Memory B cell (primary cell): ENCODE measurements at places on chromosomes 7 and 10.

DNA sequence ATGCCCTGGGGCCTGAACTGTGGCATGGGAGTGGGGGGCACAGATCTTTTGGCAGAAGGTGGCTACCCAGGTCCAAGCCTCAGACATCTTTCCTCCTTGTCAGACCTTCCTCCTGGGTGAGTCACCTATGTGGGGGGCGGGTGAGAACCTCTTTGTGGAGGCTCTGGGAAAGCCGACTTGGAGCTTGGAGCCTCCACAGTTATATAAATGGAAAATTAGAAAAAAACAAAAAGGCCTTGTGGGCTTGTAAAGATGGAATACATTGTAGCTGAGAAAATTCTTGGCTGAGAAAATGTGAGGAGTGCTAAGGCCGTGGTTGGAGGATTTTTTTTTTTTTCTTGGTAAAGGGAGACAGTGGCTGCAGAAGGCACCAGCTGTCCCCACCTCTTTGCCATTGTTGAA is 292.5 kb downstream of the CCDC3 start:
- H3K4me3 ChIP-seq, result no peak overlapping the region
- DNase-seq, result no peak
- H3K27me3 ChIP-seq, result no peaks in the 10 kb centered on the region
- peaks cover 19% of the 10 kb centered on the region for H3K4me1 ChIP-seq
- H3K36me3 ChIP-seq, result peaks cover 4% of the 10 kb centered on the region

- H3K4me3 ChIP-seq, result no peak overlapping the region
- no peaks in the 10 kb centered on the region for H3K4me1 ChIP-seq
- no peaks in the 10 kb centered on the region for H3K27me3 ChIP-seq
- H3K27ac ChIP-seq, result no peak overlapping the region
Measured at GRCh38 chr7:154519229-154519628, 467.0 kb downstream of the DPP6 start.

GRCh38 chr7:148286150-148286549 is 304.4 kb upstream of the C7orf33 start:
- peaks cover 20% of the 10 kb centered on the region for H3K4me1 ChIP-seq
- H3K27ac ChIP-seq, result no peak overlapping the region
- peaks cover 5% of the 10 kb centered on the region for H3K36me3 ChIP-seq
- no peak for DNase-seq
- no peak overlapping the region for H3K4me3 ChIP-seq
- H3K27me3 ChIP-seq, result no peaks in the 10 kb centered on the region

DNA sequence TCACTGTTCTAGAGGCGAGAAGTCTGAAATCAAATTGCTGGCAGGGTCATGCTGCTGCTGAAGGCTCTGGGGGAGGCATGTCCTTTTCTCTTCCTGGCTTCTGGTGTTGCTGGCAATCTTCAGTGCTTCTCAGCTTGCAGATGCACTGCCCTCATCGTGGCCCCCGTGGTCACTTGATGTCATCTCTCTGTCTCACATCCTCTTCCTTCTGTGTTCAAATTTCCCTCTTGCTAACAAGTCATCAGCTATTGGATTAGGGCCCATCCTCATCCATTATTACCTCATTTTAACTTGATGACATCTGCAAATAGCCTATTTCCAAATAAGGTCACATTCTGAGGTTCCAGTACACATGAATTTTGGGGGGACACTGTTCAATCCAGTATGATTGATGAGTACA is 36.6 kb upstream of the SRGN start:
- no peaks in the 10 kb centered on the region for H3K27me3 ChIP-seq
- H3K4me1 ChIP-seq, result peaks cover 13% of the 10 kb centered on the region
- DNase-seq, result no peak
- no peak overlapping the region for H3K4me3 ChIP-seq
- no peak overlapping the region for H3K27ac ChIP-seq
- H3K36me3 ChIP-seq, result no peaks in the 10 kb centered on the region

DNA sequence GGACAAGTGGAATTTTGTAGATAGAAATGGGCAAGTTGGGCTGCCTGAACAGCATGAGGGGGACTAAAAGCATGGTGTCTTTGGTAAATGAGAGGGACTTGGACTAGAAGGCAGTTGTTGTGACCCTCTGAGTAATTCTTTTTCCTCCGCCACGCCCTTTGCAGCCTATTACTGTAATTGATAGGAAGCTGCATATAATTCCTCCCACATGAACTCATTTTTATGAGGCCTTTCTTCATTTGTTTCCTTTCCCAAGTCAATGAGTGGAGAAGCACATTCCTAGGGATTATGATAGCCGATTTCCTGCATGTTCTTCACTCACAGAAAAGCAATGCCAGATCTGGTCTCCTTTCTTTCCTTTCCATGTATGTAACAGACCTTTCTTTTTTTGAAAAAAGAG is 27.7 kb downstream of the ZSCAN25 start:
- H3K27me3 ChIP-seq, result no peaks in the 10 kb centered on the region
- H3K4me3 ChIP-seq, result no peak overlapping the region
- H3K4me1 ChIP-seq, result no peaks in the 10 kb centered on the region
- no peak overlapping the region for H3K27ac ChIP-seq
- DNase-seq, result no peak

GRCh38 chr7:34337163-34337562 is 320.9 kb upstream of the NPSR1 start:
- H3K36me3 ChIP-seq, result no peaks in the 10 kb centered on the region
- H3K4me1 ChIP-seq, result no peaks in the 10 kb centered on the region
- no peaks in the 10 kb centered on the region for H3K27me3 ChIP-seq
- H3K4me3 ChIP-seq, result no peak overlapping the region
- H3K27ac ChIP-seq, result no peak overlapping the region
- no peak for DNase-seq

DNA sequence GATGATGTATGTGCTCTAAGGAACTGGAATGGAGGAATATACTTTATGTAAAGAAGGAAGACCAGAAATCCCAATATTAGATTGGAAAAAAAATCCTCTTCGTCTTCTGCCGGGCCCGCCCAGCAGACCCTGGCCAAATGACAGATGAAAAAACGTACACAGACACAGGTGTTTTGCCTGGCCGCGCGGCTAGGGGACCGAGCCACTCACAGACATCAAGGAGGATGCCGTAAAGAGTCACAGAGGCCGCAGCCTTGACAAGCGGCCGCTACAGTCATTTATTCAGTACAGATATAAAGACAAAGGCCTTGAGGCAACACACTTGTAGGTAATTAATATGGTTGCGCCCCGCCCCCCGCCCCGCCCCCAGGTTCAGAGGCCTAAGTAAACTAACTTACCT is 594.1 kb downstream of the GRM8 start:
- peaks cover 2% of the 10 kb centered on the region for H3K27me3 ChIP-seq
- peaks cover 8% of the 10 kb centered on the region for H3K4me1 ChIP-seq
- peak overlapping the region; percentile 81 for H3K27ac ChIP-seq
- no peak for DNase-seq
- H3K36me3 ChIP-seq, result no peaks in the 10 kb centered on the region

- peaks cover 15% of the 10 kb centered on the region for H3K27me3 ChIP-seq
- DNase-seq, result peak; percentile 20
- peaks cover 2% of the 10 kb centered on the region for H3K4me1 ChIP-seq
- peaks cover 2% of the 10 kb centered on the region for H3K36me3 ChIP-seq
- peak within 1 kb of the TSS; percentile 76 for H3K4me3 ChIP-seq
Measured at GRCh38 chr10:59709395-59710125, at the start of gene SLC16A9. TSS of gene SLC16A9 (minus strand) at chr10:59709850. CDS start at chr10:59684291, 25,559 bp downstream.

- no peak for DNase-seq
- H3K4me1 ChIP-seq, result peaks cover 3% of the 10 kb centered on the region
- H3K27me3 ChIP-seq, result peaks cover 11% of the 10 kb centered on the region
- H3K27ac ChIP-seq, result no peak overlapping the region
- no peak overlapping the region for H3K4me3 ChIP-seq
Measured at GRCh38 chr7:1616741-1617140, 46.9 kb upstream of the PSMG3 start.

DNA sequence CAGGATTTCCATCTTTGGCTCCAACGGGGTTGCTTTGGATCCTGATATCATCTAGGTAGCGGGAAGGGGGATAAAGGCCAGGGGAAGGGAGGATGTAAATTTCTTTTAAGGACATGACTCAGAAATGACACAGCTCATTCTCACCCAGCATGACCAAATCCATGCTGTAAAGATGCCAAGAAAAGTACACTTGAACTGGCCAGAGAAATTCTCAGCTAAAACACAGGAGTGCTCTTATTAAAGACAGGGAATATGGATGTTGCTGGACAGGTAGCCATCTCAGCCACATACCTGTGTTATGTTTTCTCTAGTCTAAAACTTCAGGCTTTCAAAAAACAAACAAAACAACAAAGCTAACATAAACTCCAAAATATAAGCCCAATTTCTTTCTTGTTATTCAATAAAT is 68.3 kb downstream of the NAMPT start:
- no peaks in the 10 kb centered on the region for H3K36me3 ChIP-seq
- H3K27ac ChIP-seq, result no peak overlapping the region
- no peaks in the 10 kb centered on the region for H3K4me1 ChIP-seq
- no peak overlapping the region for H3K4me3 ChIP-seq

- no peak for DNase-seq
- peak overlapping the region; percentile 28 for H3K27ac ChIP-seq
- peaks cover 24% of the 10 kb centered on the region for H3K4me1 ChIP-seq
- H3K4me3 ChIP-seq, result no peak overlapping the region
- H3K36me3 ChIP-seq, result peaks cover 31% of the 10 kb centered on the region
- no peaks in the 10 kb centered on the region for H3K27me3 ChIP-seq
Measured at GRCh38 chr7:105046414-105046813, 32.4 kb downstream of the KMT2E start.

DNA sequence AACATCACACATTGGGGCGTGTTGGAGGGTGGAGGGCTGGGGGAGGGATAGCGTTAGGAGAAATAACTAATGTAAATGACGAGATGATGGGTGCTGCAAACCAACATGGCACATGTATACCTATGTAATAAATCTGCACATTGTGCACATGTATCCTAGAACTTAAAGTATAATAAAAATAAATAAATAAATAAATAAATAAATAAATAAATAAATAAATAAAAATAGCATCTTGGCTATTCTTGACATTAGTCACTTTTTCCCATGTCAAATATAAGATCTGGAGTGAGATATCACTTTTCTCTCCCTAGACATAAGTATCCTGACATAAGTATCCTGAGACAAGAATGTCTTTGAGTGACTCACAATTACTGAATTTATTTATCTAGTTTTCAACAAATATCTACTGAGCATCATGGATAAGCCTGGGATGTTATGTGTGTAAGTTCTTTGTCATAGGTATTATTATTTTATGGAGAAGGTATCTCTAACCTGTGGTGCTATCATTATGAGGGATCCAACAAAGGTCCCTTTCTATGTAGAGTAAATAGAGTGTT is 691.3 kb downstream of the SORCS1 start:
- H3K27ac ChIP-seq, result no peak overlapping the region
- H3K4me1 ChIP-seq, result no peaks in the 10 kb centered on the region
- no peaks in the 10 kb centered on the region for H3K36me3 ChIP-seq
- no peak for DNase-seq
- H3K27me3 ChIP-seq, result no peaks in the 10 kb centered on the region

DNA sequence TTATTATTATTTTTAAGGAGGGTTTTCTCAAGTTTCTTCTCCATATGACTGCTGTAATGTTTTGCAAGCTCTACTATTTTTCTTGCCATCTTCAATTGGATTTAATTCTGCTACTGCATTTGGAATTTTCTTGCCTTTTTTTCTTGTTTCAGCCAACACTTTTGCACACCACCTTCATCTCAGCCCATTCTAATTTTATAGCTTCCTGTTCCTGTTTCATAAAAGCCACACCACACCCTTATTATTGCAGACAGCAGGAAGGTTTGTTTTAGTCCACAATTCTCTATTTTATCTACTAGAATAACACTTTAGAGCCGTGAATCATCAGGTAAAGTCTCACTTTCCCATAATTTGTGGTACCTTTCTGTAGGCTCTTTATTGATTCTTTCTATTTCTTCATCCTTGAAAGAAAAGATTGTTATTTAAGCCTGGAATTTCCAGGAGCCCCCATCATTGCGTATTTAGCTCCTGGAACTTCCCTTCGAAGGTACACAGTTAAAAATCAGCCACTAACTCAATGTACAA is 209.3 kb upstream of the TBX20 start:
- DNase-seq, result no peak
- H3K27me3 ChIP-seq, result peaks cover 8% of the 10 kb centered on the region
- H3K27ac ChIP-seq, result no peak overlapping the region
- H3K4me3 ChIP-seq, result no peak overlapping the region
- H3K36me3 ChIP-seq, result peaks cover 2% of the 10 kb centered on the region

DNA sequence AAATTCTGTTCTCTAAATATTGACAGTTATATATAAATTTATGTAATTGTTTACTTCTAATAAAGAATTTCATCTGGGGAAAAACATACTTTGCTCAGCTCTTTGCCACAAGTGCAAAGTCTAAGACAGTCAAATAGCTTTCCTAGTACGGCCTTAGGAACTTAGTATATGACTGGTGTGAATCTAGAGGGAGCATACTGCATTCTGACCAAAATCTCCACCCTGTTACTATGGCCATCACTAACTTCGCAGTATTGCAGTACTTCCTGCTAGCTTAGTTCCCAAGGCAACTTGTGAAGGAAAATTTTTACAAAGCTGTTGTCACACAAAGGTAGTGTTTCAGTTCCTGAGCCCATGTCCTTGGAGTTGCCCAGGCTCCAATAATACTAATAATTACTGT is 181.5 kb downstream of the CFTR start:
- no peak overlapping the region for H3K27ac ChIP-seq
- no peak overlapping the region for H3K4me3 ChIP-seq
- no peaks in the 10 kb centered on the region for H3K36me3 ChIP-seq
- H3K27me3 ChIP-seq, result no peaks in the 10 kb centered on the region
- no peak for DNase-seq

DNA sequence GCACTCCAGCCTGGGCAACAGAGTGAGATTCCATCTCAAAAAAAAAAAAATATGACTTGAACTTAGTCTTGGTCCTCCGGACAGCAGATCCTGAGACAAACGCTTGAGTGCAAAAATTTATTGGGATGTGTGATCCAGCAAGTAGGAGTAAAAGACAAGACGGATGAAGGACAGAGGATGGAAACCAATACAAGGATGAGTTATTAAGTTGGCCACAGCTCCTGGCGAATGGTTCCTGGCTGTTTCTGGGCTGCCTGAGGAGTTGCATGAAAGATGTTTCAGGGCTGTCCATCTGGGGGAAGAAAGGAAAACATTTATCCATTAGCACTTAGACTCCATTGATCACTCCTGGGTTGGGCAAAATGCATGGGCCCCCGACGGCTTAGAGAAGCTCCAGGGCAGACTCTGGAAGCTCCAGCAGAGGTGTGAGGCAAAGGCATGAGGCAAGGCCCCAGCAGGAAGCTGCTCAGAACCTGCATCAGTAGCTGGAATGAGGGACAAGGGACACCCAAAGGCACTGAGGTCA is 98.3 kb upstream of the ZNF438 start:
- H3K27ac ChIP-seq, result no peak overlapping the region
- H3K4me1 ChIP-seq, result no peaks in the 10 kb centered on the region
- no peak for DNase-seq
- peaks cover 1% of the 10 kb centered on the region for H3K27me3 ChIP-seq
- no peak overlapping the region for H3K4me3 ChIP-seq
- H3K36me3 ChIP-seq, result no peaks in the 10 kb centered on the region

DNA sequence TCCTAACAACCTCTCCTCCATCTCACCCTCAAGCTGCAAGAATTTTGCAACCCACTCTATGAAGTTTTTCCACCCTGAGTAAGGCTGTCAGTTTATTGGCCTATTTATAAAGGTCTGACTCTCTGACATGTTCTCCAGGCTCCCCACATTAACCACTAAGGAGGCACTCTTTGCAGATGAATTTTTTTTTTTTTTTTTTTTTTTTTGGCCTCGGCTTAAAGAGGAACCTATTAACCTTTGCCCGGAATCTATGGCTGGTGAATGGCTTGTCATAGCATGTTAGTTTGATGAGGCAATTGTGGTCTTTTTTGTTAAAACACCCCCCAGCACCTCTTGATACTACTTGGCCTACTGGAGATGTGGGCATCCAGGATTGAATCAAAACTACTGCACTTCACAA is 57.1 kb downstream of the TBXAS1 start:
- H3K4me1 ChIP-seq, result peaks cover 15% of the 10 kb centered on the region
- peaks cover 3% of the 10 kb centered on the region for H3K27me3 ChIP-seq
- H3K27ac ChIP-seq, result no peak overlapping the region
- DNase-seq, result no peak
- H3K36me3 ChIP-seq, result peaks cover 14% of the 10 kb centered on the region
